ENCODE measurements at places on chromosomes 12 and 14.

DNA sequence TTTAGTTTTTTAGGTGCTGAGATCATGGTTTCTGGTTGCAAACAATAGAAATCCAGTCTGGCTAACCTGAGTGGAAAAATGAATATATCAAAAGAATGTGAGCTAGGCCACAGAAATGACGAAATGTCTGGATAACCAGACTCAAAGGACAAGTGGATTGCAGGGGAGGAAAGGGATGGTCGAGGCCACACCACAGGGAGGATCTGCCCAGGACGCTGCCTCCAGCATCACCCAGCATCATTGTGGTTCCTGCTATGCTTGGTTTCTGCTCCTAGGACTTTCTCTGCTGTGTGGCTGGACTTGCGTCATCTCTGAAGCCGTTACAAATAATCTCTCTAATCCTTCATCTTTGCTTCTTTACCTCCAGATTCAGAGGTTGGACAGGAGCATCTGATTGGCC is 80.4 kb downstream of the TTC8 start:
- peak; percentile 55 for DNase-seq

DNA sequence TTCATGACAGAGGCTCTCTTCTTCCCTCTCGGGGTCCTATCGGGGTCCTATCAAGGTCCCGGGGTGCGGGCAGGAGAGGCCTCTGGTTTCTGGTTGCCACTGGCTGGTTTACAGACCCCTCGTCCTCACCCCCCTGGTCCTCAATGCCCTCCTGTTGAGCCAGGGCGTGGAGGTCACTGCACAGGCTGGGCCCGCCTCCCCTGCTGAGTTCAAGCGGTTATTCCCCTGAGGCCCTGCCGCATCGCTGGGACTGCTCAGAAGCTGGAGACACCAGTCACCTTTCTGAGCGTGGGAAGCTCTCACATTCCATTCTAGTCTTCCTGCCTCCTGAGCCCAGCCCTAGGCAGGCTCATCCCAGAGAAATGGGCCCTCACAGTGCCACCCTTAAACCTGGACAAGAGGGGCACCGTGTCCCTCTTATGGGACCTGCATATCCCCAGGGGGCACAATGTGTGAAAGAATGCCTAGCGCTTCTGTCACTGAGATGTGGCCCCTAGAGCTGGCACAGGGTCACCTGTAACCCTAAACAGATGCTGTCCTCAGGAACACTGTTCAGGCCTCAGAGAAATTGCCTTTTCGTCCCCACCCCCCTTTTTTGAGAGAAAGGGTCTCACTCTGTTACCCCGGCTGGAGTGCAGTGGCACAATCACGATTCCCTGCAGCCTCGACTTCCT is 177.7 kb upstream of the RGS6 start:
- DNase-seq, result no peak

- DNase-seq, result peak; percentile 61
Measured at GRCh38 chr12:121467638-121468498, 68.0 kb downstream of the RNF34 start.

DNA sequence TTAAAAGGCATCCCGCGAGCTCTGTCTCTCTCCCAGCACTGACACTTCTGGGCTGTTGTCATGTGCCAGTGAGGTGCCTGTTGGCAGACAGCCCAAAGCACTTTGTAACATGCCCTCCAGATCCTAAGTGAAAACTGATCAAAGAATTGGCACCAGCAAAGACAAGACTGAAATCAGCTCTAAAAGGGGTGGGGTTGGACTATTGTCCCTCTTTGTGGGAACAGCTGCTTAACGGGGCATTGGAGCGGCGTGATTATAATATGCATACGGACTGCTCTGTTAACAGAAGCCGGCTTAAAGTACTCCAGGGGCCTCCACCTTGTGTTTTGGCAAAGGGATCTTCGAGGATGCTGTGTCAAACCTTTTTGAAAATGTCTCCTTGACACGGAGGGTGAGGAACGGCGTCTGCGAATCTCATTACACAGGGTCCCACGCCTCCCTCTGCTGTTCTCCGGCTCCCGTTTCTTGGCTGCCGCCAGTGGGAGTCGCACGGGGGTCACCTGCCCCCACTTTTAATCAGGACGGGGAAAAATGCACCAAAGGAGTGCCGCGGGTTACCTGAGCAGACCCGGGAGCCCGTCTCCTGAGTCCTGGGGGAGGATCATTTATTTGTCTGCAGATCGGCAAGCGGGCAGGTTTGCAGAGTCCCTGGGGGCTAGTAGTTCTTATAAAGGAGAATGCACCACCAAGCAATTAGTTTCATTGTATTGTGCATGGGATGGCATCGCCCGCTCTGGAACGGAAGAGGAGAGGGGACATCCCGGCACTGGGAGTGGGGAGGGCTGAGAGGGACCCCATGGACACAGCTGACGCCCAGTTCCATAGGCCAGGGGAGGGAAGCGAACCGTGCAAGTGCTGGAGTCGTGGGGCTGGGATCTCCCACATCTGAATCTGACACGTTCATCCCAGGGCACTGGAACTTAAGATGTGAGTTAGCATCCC is 44.3 kb downstream of the SPRING1 start:
- DNase-seq, result no peak

GRCh38 chr12:54164387-54165145 is 24.2 kb downstream of the SMUG1 start:
- no peak for DNase-seq

- DNase-seq, result no peak
Measured at GRCh38 chr14:56703947-56704346, 106.3 kb downstream of the OTX2 start.

- DNase-seq, result no peak
Measured at GRCh38 chr14:90290337-90291011, 34.1 kb downstream of the PSMC1 start.

DNA sequence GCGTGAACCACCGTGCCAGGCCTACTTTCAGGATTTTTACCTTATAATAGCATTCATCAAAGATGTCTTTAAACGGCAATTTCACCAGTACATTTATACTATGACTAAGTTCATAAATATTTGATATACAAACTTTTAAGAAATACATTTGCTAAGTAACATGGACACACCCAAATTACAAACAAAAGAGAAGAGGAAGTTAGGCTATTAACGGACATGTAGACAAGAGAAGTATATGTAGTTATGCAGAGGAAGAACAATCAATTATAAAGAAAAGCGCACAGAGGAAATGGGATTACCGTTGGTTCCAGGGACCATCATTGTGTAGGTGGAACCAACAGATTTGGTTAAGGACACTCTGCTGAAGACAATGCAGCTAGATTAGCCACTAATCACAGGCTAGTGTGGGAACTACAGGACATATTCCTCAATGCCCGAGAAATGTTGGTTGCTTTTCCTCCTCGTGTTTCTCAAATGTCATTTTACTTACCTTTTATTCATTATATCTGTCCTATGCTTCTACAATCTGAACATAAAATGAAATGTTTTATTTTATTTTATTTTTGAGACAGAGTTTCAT is 24.0 kb upstream of the PKP2 start:
- DNase-seq, result no peak

DNA sequence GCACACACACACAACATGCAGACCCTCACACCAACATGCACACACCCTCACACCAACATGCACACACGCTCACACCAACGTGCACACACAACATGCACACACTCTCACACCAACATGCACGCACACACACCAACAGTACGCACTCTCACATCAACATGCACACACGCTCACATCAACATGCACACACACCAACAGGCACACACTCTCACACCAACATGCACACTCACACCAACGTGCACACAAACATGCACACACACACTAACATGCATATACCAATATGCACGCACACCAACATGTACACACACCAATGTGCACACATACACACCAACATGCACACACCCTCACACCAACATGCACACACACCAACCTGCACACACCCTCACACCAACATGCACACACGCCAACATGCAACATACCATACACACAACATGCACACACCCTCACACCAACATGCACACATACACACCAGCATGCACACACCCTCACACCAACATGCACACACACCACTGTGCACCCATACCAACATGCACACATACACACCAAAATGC is 175.8 kb downstream of the KSR2 start:
- no peak for DNase-seq

GRCh38 chr12:108730365-108731104 is 783 bp downstream of the CORO1C start:
- peak; percentile 65 for DNase-seq

DNA sequence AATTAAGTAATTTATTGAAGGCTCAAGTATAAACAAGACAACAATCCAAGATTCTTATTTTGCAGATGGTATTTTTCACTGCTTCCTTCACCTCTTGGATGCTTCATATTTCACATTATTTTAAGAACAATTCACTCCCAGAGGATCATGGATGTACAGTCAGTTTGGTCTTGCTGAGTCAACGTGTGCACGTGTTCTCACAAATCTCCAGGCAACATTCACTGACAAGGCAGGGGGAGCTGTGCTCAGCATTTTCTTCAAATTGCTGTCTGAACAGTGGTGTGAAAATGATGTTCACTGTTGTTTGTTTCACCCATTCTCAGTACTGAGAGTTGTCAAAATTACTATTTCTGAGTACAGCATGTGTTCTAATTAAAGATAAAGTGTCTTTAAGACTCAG is 118.3 kb upstream of the SLC38A4 start:
- DNase-seq, result peak; percentile 59

DNA sequence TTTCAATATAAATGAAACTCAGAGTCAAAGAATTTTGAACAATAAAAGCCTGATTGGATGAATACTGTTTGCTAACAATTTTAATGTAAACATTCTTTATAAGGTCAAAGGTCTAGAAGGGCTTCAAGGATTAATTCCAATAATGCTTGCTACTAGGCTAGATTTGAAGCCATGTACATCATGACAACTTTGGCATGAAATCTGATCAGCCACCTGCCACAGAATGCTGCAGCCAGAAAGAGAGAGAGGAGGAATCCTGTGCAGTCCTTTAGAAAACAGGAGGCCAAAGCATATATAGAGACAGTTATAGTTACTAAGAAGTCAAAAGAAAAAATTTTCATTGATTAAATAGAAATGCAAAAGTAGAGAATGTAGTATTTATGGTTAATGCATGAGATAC is 47.1 kb downstream of the ABCD2 start:
- no peak for DNase-seq

- DNase-seq, result no peak
Measured at GRCh38 chr14:51129130-51129529, 34.2 kb upstream of the TRIM9 start.

GRCh38 chr12:27221625-27222387 is 22.3 kb upstream of the STK38L start:
- DNase-seq, result no peak

- peak; percentile 97 for DNase-seq
Measured at GRCh38 chr12:125065021-125065918, at the start of gene AACS. TSS of gene AACS (plus strand) at chr12:125065435. CDS start at chr12:125065585, 150 bp downstream.

DNA sequence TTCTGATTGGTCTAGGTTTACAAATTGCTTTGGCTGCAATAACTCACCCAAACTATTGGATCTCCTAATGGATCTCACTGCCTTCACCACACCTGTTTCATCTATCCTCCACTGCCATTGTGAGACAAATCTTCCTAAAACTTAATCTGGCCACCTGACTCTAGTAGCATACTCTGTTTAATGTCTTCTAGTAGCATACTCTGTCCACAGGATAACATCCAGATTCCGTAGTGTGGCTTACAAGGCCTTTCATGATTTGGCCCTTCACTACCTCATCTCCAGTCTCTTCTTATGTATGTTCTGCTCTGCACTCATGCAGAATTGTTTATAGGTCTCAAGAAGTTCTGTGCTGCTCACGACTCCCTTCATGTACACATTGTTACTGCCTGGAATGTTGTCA is 10.0 kb downstream of the HSD17B6 start:
- no peak for DNase-seq

- no peak for DNase-seq
Measured at GRCh38 chr14:100784523-100785337, 41.2 kb upstream of the MEG3 start.

DNA sequence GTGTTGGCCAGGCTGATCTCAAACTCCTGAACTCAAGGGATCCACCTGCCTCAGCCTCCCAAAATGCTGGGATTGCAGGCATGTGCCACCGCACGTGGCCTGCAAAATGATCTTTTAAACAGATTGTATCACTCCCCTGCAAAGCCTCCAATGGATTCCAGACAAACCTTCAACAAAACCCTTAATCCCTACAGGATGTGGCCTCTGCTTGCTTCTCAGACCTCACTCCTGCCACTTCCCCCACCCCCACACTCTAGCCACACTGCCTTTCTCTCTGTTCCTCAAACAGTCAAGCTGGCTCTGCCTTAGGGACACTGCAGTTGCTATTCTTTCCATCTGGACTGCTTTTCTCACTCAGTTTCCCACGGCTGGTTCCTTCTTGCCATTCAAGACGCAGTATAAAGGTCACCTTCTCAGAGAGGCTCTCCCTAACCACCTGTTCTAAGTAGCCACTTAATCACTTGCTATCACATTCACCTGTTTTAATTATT is 47.3 kb upstream of the TMED10 start:
- DNase-seq, result no peak

GRCh38 chr12:57450057-57450456 is 5.0 kb upstream of the INHBE start:
- no peak for DNase-seq

DNA sequence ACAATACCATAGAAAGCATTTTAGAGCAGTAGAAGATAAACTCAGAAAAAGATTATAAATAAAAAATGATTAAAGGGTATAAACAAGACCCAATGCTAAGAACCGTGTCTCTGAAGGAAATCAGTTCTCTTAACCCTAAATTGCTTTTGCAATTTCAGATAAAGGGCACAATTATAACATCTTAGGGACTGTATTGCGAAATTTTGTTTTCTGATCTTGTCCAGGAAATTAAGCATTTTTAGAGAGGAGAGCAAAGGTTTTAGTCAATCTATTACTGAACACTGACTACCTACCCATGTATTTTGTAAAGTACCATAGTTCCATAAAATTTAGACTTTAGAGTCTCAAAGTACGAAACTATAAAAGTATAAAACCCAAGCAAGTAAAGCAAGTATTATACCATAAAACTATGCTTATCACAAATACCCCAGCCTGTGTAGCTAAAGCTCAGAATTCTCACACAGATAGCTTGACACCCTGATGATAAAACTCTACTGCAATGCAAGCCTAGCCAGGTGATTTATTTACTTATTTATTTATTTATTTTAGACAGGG is 6.8 kb upstream of the CHPT1 start:
- DNase-seq, result no peak

- no peak for DNase-seq
Measured at GRCh38 chr12:116884871-116885270, 3.6 kb upstream of the HRK start.
